Neural progenitor cell (in vitro differentiated cells): ENCODE measurements at places on chromosomes 13 and 19.

GRCh38 chr13:30175166-30175565 is 132.2 kb downstream of the KATNAL1 start:
- DNase-seq, result no peak

- no peak for DNase-seq
Observed at GRCh38 chr13:114088863-114089262, 43.6 kb downstream of the RASA3 start.

DNA sequence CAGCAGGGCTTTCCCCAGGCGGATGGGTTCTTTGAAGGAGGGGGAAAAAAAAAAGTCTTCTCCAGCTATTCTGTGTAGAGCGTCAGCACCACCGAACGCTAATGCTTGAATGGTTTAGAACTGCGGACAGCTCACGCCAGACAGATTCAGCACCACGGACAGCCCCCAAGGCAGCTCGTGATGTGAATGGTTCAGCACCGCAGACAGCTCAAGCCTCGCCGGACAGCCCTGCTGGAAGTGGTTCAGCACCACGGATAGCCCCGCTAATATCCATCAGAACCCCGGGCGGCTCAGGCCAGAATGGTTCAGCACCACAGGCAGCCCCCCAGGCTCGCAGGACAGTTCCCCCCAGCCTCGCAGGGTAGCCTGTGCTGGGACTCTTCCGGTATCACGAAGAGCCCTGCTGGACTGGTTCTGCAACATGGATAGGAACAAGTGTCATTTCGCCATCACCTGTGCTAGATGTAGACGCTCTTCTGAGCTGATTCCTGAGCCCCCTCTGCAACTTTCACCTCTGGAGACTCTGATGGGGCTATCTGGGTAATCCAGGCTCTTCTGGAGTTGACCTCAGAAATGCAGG is 4.9 kb upstream of the SMIM17 start:
- DNase-seq, result peak; percentile 95

DNA sequence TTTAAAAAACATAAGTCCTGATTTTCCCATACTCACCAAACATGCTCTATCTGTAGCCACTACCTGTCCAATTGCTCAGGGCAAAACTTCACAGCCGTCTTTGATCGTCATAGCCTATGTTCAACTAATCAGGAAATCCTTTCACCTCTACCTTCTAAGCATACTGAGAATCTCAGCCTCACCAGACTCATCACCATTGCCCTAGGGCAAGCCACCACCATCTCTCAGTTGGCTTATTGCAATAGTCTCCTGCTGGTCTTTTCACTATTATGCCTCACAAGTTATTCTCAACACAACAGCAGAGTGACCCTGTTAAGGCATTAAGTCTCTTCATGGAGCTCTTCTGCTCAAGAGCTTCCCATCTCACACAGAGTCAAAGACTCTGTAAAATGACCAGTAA is 260.4 kb upstream of the MAB21L1 start:
- no peak for DNase-seq

DNA sequence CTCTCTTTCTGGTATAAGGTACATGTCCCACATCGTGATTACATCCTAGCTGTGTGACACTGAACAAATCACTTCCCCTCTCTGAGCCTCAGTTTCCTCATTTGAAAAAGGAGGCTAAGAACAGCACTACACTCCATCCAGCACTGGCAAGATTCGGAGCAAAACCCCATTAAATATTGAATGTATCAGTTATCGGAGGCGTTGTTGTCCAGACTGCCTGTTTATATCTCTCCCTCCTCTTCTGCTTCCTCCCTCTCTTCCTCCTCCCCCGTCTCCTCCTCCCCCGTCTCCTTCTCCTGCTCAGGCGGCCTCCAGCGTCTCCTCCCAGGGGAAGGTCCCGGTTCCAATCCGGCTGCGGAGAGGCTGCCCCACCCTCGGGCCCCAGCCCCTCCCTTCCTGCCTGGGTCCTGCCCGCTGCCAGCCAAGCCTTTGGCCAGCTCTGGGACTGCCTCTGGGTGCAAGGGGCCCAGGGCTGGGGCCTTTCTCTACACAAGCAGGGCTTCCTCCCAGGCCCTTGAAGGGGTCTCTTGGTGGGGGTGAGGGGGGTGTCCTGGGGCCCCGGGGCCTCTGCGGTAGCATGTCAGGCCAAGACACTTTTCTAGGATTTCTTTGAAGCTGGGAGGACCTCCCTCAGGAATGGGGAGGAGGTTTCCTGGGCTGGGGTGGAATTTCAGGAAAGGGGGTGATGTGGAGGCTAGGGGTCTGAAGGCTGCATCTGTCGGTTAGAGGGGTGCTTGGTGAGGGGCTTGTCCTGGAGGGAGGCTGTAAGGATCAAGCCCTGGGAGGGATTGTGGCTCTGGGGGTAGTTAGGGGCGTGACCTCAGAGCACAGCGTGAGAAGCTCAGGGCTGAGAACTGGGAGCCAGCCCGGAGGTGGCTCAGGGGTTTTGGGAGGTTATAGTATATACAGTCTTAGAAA is 1.9 kb downstream of the RRAS start:
- DNase-seq, result peak; percentile 69

GRCh38 chr13:38674208-38674607 is 12.7 kb upstream of the FREM2 start:
- no peak for DNase-seq

DNA sequence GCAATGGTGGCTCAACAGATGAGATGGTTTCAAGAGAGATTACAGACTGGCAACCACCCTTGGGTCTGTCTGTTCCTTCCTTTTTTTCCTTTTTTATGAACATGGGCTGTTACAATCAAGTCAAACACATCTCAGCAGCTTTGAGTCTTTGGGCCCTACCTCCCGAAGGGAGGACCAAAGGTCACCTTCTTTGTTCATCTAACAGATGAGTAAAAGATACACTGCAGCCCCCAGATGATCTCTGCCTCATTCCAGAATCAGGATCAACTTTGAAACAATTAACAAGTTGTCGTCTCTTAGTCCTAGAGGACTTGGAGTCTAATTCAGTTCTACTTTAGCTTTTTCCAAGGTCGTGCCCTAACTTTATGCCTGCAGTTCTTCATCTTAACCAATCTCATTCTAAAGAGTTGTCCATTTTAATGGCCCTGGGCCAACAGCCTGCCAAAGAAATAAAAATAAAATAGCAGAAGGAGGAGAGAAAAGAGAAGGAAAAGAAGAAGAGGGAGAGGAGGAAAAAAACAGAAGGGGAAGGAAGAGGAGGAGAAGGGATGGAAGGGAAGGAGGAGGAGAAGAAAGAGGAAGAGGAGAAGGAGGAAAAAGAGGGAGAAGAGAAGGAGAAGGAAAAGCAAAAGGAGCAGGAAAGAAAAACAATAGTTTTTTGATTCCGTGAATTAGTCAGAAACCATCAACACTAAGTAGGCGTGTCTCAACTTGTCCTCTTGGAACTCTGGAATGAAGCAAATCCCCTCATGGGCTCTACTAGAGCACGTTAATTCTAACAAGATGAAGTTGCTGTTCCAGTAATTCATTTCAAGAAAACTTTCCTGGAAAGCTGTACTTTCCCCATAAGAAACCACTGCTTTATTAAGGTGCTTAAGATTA is 281.2 kb downstream of the FOXO1 start:
- no peak for DNase-seq

GRCh38 chr13:96684469-96684868 is 309.8 kb downstream of the OXGR1 start:
- no peak for DNase-seq

DNA sequence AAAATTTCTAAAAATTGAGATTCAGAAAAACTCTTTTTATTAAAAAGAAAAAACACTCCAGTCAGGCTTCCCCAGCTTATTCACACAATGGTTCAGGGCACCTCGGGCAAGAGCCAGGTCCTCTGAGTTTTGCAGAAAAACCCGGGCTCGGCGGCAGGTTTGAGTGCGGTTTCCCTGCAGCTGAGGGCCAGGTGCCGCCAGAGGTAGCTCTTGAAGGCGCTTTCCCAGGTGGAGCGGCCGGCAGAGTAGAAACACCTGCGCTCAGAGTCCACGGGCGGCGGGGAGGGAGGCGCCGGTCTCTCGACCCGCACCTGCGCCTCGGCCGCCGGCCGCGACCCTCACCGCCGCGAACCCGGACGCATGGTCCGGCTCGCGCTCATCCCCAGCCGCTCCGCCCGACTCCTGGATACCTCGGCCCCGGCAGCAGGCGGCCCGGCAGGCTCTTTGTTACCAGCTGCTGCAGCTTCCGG is 444 bp downstream of the PROSER1 start:
- DNase-seq, result no peak

- no peak for DNase-seq
Observed at GRCh38 chr13:38703255-38703654, 16.4 kb downstream of the FREM2 start.

DNA sequence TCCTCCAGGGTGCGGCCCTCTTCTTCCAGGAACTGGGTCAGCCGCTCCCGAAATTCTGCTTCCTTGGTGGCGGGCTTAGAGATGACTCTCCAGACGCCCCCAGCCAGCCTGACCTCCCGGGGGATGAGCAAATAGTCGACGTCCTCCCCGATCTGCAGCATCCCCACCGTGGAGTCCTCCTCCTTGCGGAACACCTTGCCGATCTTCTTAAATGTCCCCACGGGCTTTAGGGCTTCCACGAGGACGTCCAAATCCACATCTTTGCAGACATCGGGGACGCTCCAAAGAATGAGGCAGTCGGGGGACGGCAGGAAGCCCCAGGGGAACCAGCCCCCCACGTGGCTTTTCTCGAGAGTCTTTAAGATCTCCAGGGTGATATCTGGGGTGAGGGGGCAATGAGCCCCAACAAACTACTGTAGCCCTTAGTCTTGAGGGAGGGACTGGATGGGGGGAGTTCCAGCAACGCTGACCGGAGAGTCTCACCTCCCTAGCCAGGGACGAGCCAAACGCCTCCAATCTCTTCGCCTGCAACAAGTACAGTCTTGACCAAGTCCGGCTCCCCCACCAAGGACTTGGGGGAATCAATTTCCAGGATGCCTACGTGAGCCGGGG is 608 bp downstream of the CCDC8 start:
- no peak for DNase-seq

GRCh38 chr19:47266401-47266941 is 8.2 kb upstream of the INAFM1 start:
- DNase-seq, result no peak

DNA sequence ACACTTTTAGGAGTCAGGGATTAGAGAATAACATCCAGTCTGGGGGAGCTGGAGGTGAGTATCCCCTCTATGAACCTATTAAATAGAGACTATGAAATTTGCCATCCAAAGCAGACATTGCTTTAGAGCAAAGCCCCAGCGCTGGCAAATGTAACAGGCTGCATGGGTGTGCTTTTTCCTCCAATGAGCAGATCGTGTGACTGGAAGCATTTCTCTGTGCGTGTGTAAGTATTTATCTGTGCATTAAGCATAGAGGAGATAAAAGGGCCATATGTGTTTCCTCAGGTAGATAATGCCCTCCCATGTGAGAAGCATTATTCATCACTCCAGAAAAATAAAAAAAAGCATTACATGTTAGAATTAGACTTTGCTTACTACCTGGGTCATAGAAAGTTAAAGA is 924 bp downstream of the TNFSF13B start:
- no peak for DNase-seq

DNA sequence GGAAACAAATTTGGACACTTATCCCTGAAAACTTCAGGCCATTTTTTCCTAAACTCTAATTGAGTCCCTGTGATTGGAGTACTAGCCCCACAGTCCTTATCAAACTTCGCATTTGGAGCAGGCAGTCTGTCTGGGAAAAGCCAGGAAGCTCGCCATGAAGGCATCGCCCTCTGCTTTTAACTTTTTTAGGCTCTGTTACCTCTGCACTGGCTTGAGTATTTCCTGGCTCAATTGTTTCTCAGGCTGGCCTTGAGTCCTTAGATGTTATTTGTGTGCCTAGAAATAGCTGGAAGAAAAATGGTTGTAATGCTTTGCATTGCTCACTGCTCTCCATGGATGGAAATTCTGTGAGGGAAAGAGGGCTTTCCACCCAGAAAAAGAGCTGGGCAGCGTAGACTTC is 24.2 kb downstream of the ACTN4 start:
- DNase-seq, result no peak

DNA sequence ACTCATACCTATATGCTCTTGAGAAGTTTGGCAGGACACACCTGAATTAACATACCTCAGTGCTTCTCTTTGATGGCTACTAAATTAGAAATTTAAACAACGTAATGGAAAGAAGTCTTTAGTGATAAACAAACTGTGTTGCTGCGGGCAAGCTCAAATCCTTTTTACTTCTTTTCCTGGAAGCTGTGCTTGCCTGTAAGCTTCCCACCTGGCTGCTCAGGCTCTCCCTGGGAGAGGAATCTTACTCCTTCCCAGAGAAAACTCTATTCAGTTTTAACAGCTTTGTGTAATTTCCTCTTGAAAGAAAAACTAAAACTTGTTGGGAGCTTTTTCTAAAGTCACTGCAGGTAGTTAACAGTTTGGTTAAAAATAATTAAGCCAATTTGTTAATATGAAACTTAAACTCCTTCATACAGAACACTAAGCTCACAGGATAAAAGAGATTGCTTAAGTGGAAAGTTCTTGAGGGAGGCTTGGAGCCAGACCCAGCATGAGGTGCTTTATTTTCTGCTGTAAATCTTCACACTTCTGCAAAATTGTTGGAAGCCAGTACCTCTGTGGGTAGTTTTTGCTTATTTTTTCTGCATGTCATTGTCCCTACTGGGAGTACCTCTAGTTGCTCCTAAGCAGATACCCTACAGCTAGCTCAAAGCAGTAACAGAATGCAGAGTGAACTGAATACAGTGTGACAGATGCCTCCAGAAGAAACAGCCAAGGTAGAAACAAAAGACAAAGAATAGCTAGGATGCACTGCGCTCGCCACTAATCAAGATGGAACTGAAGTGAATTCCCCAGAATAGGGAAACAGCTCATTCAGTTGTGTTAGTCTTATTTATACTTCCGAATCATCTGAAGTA is 1253.0 kb downstream of the PCDH17 start:
- peak; percentile 50 for DNase-seq

GRCh38 chr13:28499609-28500008 is 4.7 kb upstream of the FLT1 start:
- DNase-seq, result no peak

GRCh38 chr13:106063591-106064313 is 471.7 kb downstream of the EFNB2 start:
- DNase-seq, result no peak

GRCh38 chr13:49635599-49636433 is 7.5 kb downstream of the ARL11 start:
- DNase-seq, result no peak
